ENCODE measurements at places on chromosomes 5 and 9.

DNA sequence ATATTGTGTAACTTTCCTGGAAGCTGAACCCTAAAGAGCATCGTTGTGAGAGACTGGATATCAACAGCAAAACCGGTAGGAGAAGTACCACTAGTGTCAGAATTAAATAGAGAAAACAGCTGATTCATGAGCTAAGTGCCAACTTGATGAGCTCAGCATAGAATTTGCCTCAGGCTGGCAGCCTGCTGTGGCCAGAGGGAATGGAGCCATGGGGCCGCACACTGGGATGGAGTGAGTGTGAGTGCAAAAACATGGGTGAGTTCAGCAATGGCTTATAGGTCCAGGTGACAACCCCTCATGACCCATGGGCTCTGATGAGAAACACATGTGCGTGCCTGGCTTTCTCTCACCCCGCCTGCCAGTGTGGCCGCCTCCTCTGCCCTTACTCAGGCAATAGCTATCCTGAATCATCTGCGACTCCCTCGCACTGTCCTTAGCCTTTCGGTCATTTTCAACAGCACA, 25.4 kb downstream of the ADAMTS16 start:
- no peak for DNase-seq

DNA sequence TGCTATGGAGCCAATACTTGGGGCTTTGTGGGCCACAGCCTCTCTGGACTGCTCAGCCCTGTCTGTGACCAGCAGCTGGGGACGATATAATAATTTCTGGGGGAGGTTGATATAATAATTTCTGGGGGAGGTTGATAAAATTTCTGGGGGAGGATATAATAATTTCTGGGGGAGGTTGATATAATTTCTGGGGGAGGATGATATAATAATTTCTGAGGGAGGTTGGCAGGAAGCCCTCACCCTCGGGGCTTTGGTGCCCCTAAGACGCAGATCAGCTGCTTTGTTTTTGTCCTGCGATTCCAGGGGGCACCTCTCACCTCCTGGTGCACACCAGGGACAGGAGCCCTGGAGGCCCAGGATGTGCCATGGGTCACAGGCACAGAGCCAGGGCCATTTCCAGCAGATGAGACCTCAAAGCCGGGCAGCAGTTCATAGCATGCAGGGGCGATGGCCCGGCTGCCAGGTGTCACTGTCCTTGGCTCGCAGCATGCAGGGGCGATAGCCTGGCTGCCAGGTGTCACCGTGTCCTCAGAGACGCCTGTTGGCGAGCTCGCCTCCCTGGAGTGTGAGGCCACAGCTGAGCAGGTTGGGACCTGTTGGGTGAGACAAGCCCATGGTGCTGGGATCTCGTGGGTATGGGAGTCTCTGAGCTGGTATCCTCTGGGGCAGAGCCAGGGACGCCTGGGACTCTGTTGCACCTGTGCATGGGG, 3.8 kb upstream of the TOR4A start:
- no peak for DNase-seq

DNA sequence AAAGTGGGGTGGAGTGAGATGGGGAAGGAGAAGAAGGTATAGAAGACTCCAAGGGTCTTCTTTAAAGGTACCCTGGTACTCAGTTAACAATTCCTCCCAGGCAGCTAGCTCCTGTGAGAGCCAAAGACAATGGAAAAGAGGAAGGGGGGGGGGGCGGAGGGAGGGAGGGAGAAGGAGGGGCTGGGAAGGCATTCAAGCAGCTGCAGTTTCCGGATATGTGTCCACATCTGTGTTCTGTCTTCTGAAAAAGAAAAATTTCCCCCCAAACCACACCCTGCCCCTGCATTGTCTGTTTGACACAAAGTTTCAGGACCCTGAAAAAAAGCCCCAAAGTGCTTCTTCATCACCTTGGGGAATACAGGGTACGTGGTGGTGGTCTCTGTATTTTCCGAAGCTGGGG, 11.1 kb downstream of the SPRY4 start:
- DNase-seq = peak; percentile 85

- DNase-seq = peak; percentile 78
Observed at GRCh38 chr5:132437604-132438266, 52.8 kb downstream of the IRF1 start.

GRCh38 chr5:22850981-22851380, 2.2 kb downstream of the CDH12 start:
- DNase-seq = no peak

DNA sequence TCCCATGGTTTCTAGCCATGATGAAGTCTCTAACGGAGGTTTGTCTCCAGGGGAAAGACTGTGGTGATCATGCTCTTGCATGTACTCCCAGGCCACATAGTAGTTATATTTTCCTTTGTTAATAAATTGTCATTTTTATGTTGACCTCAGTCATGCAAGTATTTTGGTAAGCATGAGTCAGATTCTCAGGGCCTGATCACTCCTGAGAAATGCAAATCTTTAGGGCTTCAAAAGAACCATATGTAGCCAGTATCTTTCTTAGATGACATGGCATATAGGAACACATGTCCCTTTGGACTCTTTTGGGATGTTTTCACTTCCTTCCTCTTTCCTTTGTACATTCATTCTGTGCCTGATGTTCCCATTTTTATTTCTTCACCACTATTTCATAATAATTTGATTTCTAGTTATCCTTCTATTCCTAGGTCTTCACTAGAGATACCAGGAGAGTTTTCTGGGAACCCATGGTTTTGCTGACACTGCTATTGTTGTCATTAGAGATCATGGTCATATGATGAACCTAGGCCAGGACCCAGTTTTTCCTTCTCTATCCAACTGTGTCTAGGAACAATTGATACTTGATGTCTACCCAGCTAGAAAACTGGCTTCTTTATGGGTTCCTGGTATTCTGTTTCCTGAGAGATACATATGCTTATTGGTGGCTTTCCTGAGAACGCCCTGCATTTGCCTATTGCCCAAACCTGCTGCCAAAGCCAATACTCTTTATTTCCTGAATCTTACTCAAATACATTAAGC, 248.1 kb upstream of the NREP start:
- no peak for DNase-seq

DNA sequence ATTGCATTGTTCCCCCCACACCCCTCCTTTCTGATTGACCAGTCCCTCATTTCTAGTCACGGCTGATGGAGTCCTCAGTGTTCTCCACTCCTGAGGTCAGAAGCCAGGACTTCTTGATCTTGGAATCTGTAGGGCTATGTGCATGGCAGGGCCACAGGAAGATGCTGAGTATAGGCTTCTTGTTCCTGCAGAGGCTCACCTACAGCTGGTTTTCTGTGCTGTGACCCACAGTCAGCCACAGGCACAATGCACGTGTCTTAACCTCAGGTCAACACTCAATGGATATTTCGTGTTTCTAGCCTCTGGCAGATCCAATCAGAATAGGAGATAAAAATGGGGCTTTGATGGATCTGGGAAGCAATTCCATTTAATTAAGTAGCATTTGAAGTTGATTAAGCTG, 14.3 kb upstream of the CXCL14 start:
- DNase-seq = no peak

DNA sequence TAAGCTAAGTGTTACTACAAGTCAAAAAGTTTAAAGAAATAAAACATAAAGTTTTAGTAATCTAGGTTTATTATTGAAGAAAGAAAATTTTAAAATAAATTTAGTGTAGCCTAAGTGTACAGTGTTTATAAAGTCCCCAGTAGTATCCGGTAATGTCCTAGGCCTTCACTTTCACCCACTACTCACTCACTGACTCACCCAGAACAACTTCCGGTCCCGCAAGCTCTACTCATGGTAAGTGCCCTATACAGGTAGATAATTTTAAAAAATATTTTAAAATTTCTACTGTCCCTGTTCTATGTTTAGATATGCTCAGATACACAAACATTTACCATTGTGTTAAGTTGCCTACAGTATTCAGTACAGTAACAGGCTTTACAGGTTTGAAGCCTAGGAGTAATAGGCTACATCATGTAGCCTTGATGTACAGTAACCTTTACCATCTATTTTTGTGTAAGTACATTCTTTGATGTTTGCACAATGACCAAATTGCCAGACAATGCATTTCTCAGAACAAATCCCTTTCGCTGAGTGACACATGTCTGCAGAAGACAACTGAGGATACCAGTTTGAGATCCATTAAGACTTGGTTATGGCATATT, 253.6 kb downstream of the TRIM32 start:
- DNase-seq = no peak

DNA sequence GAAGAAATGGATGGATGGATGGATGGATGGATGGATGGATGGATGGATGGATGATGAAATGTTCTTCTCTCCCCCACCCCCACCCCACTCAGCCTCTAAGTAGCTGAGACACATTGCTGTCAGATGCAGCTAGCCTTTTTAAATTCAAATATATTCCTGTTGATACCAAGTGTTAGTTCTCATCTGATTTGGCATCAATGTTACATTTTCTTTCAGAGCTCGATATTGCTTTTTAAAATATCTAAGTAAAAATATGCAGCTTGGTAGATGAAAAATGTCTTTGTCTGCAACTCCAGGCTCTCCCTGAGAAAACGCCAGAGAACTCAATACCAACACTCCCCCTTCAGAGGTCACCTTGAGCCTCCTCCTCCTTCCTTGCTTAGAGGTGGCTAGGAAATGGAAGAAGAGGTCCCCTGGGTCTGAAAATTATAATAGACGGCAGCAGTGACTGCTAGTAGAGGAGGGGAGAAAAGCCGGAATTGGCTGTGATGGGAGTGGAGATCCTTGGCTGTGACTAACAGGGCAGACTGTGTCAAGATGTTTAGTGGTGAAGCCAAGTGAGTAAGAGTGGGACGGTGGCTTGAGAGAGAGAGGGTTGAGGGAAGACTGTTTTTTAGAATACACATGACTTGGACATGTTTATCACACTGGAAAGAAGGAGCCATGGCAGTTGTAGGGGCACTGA, 156.0 kb downstream of the ZNF462 start:
- DNase-seq = peak; percentile 17

GRCh38 chr9:102072059-102072764, 333.8 kb upstream of the GRIN3A start:
- no peak for DNase-seq

GRCh38 chr9:129464972-129465833, 155.7 kb downstream of the C9orf50 start:
- DNase-seq = no peak

GRCh38 chr5:143605403-143606005, 202.0 kb upstream of the NR3C1 start:
- no peak for DNase-seq

- no peak for DNase-seq
Observed at GRCh38 chr9:8486095-8486494, 686.5 kb upstream of the DMAC1 start.

GRCh38 chr5:130795037-130795436, 370.0 kb downstream of the HINT1 start:
- DNase-seq = no peak

DNA sequence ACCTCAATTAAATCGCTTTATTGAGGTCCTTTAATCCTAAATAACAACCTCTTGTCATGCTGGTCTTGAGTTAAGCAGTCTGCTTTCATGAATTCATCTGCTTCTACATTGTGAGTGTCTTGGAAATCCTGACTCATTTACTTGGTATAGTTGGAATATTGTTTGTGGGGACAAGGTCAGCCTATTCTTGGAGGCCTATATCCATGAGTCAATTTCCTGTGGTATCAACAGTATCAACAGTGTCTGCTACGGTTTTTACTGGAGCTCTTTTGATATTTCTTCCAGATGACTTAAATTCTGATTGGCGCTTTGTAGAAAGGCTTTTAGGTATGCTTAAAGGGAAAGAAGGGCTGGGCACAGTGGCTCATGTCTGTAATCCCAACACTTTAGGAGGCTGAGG, 71.2 kb upstream of the PARP8 start:
- no peak for DNase-seq

DNA sequence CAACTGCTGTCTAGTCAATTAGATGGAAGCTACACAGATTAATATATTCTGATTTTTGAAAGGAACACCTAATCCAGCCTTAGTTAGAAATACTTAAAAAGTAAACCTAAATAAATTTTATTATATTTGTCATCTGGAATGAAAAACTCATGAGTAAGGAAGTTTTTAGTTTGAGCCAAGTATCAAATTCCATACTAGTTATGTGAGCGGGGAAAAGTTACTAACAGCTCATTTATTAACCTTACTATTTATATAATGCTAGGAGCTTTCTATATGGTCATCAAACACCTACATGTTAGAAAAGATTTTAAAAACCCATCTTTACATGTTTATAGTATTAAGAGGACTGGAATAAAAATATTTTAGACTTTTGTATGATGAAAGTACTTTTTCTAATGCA, 41.6 kb upstream of the POU5F2 start:
- DNase-seq = no peak

- no peak for DNase-seq
Observed at GRCh38 chr9:124813501-124814163, 36.7 kb downstream of the OLFML2A start.

- peak; percentile 51 for DNase-seq
Observed at GRCh38 chr9:125433461-125434011, 171.9 kb downstream of the GAPVD1 start.
